NCI-H2081 (cell line): ENCODE measurements at places on chromosomes 12 and 14.

DNA sequence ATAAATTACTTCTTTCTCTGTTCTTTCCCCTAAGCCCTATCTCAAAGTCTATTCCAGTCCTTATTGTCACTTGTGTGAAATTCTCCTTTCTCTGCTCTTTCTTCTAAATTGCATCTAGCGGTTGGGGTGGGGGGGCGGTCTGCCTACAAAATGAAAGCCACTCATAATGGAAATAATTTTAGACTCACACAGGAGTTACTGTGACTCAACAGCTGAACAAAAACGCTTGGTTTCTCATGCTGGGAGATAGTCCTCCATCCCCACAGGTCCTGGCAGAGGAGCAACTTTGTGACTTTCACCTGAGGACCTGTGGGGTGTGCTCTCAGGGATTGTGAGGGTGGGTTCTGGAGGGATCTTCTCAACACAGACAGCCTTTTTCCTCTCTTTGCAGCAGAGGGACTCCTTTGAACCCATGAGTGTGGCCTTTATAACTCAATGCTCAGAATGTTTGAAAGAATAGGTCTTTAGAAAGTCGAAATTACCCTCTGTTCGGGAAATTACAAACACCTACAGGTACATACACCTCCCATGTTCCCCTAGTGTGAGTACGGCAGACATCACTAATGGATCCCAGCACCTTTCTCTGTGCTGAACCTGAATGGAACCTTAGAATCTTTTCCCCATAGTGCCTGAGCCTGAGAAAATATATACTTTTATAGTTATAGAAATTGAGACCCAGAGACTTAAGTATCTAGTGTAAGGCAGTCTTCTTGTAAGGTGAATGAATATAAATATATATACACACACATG, 109.7 kb downstream of the CHST11 start:
- no peak for DNase-seq

- no peak for DNase-seq
Observed at GRCh38 chr14:94391281-94391975, 3.0 kb upstream of the SERPINA1 start.

- no peak for DNase-seq
Observed at GRCh38 chr14:71240866-71241520, 333.7 kb downstream of the PCNX1 start.

DNA sequence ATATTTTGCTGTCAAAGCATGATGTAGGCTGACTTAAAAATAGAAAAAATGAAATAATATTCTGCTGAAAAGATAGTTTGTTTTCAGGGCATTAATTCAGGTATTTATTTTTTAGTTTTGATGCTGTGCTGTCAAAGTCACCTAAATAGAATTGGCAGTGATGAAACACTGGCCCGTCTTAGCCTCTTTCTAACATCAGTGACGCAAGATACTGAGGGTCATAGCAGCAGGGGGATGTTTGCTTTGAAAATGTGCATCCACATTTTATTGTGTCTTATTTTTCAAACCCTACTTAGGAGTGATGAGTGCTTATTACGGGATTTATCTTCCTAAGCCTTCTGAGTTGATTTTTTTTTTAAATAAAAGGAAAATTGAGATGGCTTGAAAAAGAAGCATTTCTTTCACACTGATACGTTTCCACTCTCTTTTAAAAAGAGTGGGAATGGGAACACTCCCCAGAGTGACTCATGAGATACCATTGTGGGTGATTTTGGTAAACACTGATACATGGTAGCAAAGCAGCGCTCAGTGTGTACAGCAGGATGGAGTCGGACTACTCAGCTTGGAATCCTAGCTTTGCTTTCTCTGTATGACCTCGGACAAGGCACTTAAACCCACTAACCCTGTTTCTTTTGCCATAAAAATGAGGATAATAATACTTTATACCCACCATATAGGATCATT, 290.8 kb downstream of the ERC1 start:
- no peak for DNase-seq

DNA sequence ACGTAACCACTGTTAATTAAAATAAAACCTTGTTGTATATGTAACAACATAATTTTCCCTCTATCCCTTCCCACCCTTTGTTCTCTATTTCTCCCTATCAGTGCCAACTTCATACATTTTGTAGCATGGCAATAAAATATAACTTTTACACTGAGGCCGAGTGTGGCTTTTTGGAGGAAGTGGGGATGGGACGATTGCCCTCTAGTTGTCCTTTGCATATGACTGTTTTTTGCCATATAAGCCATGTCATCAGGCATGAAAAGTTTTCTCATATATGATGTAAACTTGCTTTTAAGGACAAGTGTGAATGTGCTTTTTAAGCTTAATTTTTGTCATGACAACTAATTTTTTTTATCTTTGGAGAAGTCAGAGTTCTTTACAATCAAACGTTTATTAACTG, 6.2 kb upstream of the CCT2 start:
- no peak for DNase-seq

DNA sequence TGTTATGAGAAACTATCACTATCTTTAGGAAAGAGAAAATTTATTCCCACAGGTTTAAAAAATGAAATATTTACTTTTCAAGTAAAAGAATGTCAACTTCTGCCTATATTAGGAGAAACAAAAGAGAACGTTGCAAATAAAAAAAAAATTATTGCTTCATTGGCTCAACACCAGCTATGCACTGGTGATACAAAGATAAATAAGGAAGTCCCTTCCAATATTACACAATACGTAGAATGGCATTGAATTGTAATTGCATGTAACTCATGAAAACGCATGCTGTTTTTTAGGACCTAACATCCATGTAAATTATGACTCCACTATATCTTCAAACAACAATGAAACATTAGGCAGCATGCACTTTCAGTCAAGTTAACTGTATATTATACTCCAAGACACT, 56.4 kb upstream of the RERGL start:
- DNase-seq, result no peak

DNA sequence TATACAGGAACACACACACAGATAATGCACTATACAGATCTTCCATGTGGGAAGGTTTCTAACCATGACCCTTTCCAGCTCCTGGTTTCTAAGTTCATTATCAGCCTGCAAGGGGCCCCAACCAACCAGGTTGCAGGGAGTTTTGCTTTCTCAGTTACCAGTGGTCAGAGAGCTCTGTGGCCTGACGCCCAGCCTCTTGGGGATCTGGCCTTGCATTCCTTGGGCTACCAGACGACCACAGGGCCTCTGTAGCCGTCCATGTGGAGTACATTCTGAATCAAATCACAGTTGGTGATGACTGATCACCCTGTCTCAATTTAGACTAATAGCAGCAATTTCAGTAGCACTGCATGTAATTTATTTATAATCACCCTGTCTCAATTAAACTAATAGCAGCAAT, 47.5 kb downstream of the PAH start:
- DNase-seq, result no peak

DNA sequence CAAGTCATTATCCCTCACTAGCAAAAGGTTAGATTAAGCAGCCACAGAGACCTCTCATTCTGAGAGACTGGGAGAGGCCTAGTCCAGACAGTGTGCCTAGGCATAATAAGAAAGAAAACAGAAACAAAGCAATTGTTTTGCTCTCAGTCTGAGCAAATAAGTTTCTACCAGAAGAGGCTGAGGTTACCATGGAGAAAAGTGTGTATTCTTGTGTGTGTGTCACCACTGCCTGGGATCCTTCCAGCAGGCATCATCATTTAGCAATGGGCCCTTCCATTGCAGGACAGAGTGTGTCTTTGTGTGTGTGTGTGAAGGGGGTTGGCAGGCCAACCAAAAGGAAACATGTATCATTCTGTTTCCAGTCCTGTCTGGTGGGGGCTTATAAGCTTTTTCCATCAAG, 3.7 kb downstream of the EFS start:
- no peak for DNase-seq

DNA sequence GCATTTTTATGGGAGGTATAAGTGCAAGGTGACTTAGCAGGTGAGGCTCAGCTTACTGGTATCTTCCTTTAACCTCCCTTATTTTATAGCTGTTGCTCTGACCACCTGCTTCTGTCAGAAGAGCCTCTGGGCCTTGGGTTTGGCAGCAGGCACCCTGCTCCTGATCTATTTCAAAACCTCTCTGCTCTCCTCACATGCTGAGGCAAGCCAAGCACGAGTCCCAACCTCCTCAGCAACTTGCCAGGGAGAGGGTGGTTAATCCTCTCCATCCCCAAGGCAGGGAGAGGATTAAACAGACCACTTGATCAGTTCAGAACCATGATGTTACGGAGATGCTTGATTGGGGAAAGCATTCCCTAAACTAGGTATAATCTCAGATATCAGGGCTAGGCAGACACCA, 5.4 kb downstream of the PLEKHH1 start:
- no peak for DNase-seq

GRCh38 chr14:87899228-87899627, 93.8 kb downstream of the GALC start:
- DNase-seq, result no peak

GRCh38 chr14:23613242-23614070, 22.7 kb upstream of the DHRS2 start:
- no peak for DNase-seq

DNA sequence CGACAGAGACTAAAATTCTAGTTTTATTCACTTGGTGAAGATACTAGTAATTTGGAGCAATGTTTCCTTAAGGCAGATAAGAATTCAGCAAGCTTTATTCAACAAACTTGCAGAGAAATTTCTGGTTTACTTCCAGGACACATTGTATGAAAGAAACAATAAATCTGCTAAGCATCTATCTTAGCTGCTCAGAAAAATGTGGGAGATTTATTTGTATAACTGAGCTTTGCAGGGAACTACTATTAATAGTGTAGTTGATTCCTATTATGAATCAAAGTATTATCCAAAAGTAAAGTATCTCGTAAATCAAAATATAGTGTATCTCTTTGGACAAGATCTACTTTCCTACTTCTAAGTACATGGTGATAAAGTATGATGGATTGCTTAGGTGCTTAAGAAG, 239.4 kb upstream of the TMTC1 start:
- DNase-seq, result no peak

- DNase-seq, result no peak
Observed at GRCh38 chr14:101535701-101536207, 25.5 kb upstream of the DIO3 start.

GRCh38 chr12:96354326-96354725, 45.9 kb downstream of the CDK17 start:
- no peak for DNase-seq

- DNase-seq, result no peak
Observed at GRCh38 chr14:72614891-72615415, 278.9 kb downstream of the DPF3 start.

DNA sequence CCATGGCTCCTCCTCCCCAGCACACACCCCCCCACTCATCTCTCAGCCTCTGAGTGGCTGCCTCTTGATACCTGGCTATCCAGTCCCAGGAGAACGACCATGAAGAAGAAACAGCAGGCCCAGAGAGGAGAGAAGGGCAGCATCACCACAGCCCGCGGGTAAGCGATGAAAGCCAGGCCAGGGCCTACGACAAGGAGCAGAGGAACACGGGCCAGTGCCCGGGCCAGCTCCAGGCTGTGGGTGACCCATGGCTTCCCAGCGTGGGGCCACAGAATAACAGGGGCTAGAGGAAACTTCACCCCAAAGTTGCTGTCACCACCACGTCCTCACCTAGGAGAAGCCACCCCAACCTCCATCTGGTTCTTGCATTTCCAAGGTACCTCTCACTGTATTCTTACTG, 10.4 kb upstream of the SLC6A12 start:
- DNase-seq, result no peak

DNA sequence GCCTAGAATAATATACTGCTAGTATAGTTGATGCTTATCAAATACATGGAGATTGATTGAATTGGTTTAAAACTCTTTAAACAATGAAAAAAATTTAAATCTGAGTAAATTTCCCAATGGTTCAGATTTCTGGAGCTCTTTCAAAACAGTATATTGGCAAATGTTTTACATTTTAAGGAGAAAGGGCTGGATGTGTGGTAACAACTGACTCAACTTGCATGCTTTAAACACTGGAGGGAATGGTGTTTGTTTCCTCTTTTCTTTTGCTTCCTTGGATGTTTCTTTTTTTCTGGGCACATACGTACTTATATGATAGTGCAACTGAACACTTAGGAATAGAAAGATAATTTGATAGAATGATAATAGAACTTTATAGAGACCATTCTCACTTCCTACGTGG, 73.8 kb upstream of the RFX4 start:
- no peak for DNase-seq
